Brain (organoid and tissue), 16 donors: ENCODE measurements at places on chromosomes 7 and 10.

DNA sequence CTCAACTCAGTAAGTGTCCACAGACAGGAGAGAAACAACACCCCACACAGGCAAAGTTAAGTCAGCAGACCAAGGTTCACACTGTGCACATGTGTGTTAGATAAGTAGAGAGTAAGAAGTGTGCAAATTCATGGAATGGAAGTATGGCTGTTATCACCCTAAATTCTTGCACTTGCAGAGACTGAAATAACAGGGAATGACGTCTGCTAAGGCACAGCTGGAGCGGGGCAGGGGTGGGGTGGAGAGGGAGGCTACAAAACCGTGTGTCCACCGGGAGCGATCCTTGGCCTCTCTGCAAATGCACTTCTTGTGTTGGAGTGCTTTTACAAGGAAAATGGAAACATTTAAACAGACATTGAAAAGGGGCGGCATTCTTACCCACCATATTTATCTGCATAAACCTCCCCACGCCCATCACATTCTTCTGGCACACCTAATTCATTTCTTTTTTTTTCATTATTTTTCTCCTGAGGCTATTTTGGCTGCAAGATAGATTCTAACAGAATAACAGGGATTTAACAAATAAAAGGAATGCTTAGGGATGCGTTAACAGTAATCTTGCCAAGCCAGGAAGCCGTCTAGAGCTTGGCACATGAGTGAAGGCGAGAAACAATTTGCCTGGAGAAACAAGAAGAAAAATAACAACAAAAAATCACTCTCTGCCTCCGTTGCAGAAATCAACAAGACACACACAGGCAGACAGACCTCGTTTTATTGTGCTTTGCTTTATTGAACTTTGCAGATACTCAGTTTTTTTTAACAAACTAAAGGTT, 30.1 kb downstream of the TNS3 start:
- DNase-seq, result peak; percentile 29

DNA sequence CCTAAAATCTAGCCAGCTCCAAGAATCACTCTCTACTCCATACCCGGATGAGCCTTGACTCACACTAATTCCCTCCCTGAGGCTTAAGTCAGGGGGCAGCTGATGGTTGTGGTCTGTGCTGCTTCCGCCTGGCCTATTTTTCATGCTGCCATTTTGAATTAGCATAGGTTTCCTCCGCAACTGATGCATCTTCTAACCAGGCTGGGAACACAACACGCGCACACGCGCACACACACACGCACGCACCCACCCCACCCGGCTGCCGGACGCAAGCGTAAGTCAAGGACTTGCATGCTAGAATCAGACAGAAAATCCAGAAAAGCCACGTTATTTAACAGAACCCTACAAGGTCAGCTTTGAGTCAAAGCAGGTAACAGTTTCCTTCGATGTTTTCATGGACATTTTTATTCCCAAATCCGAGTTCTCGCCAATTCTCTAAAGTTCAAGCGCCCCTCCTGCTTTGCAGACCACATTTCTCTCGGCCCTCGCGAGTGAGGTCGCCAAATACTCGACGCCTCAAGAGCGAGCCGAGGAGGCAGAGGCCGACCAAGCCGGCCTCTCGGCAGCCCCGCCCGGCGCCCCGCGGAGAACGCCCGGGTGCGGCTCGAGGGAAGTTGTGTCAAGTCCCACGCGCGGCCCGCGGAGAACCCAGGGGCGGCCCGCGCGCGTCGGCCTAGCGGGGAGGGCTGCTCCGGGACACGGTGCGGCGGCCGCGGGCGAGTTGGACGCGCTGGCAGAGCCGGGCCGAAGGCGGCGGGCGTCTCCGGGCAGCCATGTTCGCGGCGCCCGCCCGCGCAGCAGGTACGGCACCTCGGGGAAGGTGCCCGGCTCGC, 961 bp downstream of the SCRN1 start:
- DNase-seq, result peak; percentile 86

- DNase-seq, result peak; percentile 61
Measured at GRCh38 chr7:45573661-45574415, at the start of gene ADCY1. Gene ADCY1, plus strand, starts transcription at chr7:45574368. Its CDS starts 176 bp downstream, at chr7:45574544.

DNA sequence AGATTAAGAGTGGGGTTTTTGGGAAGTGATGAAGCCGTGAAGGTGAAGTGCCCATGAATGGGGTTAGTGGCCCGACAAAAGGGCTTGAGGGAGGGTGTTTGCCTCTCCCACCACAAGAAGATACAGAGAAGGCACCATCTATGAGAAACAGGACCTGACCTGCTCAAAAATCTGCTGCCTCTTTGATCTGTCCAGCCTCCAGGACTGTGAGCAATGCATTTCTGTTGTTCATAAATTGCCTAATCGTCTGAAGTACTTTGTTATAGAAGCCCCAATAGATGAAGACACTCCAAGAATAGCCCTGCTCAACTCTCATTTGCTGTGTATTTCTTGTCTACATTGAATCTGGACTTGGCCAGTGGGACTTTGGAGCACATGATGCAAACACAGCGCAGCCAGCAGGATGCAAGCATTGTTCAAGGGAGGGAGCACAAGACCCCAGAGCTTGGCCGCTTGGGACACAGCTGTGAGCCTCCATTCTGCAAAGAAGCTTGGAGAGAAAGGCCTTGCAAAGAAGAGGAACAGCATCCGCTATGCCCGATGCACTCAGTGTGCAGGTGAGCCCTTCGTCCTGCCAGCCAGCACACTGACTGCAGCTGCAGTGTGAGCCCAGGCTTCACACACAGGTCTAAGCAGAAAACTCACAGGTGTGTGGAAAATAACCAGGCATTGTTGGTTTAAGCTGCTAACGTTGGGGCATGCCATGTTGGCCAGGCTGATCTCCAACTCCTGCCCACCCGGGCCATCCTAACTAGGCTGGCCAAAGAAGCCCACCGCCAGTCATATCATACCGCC, 73.2 kb upstream of the KLF6 start:
- no peak for DNase-seq

DNA sequence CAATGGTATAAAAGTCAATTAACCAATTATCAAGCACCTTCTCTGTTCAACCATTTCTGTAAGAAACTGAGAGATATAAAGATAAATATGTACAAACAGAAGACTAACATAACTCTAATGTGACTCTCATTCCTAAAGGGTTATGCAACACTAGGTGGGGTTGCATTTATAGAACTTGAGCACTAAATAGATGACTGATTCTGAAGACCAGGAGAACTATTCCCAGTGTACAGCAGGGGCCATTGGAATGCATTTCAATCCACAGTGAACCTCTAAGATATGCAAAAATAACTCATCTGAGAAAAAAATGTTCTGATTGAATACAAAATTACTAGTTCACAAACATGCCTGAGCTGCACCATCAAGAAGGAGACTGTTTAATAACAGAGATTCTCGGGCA, 341.2 kb upstream of the STEAP1 start:
- DNase-seq, result no peak
